ENCODE measurements at places on chromosomes 2 and 18. TPM values are rescaled to one million over a fixed set of nuclear protein-coding genes. Genes with fewer than 3 reads are reported as not detected.

- ATAC-seq, result no peak
Observed at GRCh38 chr2:213232649-213233437, 51.4 kb upstream of the SPAG16 start.

GRCh38 chr18:38023871-38024270, 458.3 kb upstream of the CELF4 start:
- no peak for ATAC-seq

BBS5 gene
- 9.0 TPM for total RNA-seq

GRCh38 chr2:98730707-98731040, 258 bp downstream of the MGAT4A start:
- peak; percentile 75 for ATAC-seq

GKN2 gene
- total RNA-seq, result not detected

DNA sequence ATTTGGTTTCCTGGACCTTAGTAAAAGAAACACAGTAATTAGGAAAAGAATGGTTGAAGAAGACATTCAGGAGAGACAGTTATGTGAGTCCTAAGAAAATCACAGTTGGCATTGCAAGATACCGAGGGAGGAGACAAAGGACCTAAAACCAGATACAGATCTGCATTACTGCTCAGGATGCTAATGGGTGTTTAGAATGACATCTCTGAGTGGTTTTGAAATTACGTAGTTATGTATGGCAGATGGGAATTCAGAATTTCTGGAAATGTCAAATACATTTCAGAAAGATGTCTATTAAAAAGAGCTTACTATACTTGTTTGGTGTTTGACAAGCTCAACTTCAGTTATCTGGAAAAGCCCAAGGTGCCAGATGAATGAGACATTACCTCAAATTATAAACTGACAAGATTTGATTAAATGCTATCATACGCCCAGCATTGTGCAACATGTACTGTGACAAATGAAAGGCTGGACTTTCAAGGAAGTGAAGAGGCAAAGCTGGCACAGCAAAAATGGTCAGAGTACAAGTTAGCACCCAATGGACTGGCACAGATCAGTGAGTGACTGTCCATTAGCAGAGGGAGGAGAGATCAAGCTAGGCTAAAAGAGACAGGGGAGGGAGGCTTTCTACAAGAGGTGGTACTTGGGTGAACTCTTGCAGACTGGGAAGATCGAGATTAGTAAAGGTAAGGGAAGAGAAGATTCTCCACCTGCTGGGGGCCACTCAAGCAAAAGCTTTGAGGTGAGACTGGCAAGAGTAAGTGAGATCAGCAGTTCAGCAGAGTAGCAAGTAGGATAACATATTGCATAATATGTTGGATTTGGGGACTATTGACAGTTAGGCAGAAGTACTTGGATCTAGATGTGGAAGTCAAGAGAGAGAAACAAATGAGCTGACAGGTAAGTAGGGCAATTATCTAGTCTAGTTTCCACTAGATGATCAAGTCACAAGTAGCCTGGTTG, 168.9 kb downstream of the CYRIA start:
- no peak for ATAC-seq

WDR35 gene
- total RNA-seq, result 22.2 TPM

DNA sequence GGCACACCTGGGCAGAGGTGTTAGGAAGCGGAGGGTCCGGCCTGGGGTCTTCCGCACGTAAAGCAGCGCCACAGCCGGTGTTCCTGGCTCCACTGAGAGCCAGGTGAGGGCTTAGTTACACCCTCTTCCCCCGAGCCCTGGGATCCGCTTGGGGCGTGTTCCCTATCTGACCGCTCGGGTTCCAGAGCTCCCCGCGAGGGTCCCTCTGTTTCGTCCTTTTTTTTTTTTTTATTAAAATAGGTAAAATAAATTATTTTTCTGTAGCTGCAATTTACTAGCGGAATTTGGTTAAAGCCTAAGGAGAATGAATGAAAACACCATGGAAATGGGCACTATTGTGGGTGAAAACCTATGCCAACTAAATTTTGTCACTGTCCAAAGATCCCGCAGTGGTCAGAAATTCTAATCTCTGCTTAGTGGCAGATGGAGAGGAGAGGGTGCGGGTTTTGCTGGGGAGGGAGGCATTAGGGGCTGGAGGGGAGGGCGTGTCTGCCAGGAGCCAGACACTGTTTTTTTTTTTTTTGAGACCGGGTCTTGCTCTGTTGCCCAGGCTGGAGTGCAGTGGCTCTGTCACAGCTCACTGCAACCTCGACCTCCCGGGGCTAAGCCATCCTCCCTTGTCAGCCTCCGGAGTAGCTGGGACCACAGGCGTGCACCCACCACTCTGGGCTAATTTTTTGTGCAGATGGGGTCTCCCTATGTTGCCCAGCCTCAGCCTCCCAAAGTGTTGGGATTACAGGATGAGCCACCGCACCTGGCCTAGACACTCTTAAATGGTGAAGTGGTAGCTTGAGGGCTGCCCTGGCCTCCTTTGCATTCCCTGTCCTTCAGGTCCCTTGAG, 834 bp downstream of the PDCL3 start:
- no peak for ATAC-seq

DNA sequence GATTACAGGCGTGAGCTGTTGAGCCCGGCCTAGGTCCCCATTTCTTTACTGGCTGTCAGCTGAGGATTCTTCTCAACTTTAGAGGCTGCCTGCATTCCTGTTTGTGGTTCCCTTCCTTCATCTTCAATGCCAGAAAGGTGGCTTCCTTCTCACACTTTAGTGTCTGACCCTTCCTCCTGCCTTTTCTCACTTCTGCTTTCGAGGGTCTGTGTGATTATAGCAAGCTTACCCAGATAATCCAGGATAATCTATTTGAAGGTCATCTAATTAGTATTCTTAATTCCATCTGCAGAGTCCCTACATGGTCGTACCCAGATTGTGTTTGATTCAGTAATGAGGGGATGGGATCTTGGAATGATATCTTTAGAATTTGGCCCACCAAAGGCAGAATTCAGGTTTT, 157.4 kb downstream of the TANC1 start:
- no peak for ATAC-seq

NYAP2 gene
- total RNA-seq, result 0.47 TPM
